Mammary epithelial cell (primary cell): ENCODE measurements at places on chromosomes 2 and 18.

- DNase-seq = no peak
These were observed 651 bp upstream of the STAM2 start for GRCh38 chr2:152176113-152176714.

GRCh38 chr2:180618570-180618969 lies 361.8 kb upstream of the UBE2E3 start:
- no peak for DNase-seq

- peak; percentile 37 for DNase-seq
These were observed 158.8 kb upstream of the CYRIA start for GRCh38 chr2:16824472-16824871.

GRCh38 chr2:217709478-217710210 lies 293.2 kb downstream of the TNS1 start:
- no peak for DNase-seq

DNA sequence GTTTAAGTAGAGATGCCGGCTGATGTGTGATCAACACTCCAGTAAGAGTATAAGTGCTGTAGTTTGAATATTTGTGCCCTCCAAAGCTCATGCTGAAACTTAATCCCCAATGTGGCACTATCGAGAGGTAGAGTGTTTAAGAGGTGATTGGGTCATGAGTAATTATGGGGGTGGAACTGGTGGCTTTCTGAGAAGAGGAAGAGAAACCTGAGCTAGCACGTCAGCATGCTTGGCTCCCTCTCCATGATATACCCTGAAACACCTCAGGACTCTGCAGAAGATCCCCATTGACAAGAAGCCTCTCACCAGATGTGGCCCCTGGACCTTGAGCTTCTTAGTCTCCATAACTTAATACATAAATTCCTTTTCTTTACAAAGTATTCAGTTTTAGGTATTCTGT lies 584.8 kb downstream of the TSN start:
- peak; percentile 38 for DNase-seq

DNA sequence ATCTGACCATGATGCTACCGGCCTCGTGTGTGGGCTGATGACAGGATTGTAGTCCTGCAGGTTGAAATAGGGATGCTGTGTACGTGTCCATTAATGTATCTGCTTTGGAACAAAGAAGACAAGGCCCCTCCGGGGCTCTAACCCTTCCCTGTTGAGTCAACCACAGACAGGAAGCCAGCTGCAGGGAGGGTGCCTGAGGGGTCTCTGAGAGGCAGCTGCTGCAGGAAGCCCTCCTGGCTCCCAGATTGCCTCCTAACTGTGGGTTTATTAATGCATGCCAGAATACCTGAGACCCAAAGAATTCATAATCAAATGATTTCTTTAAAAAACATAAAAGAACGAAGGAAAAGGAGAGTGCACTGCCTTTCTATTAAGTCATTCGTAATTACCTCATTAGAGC lies 140.4 kb downstream of the CELF4 start:
- DNase-seq = no peak

GRCh38 chr2:235672720-235673119 lies 178.9 kb downstream of the AGAP1 start:
- DNase-seq = no peak

- no peak for DNase-seq
These were observed 68.9 kb upstream of the RMDN2 start for GRCh38 chr2:37856101-37856751.

DNA sequence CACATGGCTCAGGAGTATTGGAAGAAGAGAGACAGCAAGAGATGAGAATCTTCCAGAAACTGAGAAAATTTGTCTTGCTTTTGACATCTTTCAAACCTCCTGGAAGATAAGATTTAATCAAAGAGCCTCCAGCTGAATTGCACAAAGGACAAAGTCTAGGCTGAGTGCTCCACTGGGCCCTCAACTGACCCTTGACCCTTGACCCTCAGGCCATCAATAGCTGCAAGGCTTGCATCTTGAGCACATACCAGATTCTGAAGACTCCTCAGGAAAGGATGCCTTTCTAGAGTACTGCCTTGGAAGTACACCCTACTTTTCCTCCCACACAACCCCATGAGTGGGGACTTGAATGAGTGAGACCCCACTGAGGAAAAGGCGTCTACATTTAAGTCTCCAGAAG lies 1125.5 kb downstream of the BCL11A start:
- DNase-seq = no peak

GRCh38 chr2:50401772-50402653 lies 629.9 kb downstream of the NRXN1 start:
- DNase-seq = peak; percentile 32

- DNase-seq = no peak
These were observed 90.4 kb downstream of the TFCP2L1 start for GRCh38 chr2:121194626-121195025.

GRCh38 chr2:37549598-37549997 lies 121.8 kb downstream of the CDC42EP3 start:
- no peak for DNase-seq

DNA sequence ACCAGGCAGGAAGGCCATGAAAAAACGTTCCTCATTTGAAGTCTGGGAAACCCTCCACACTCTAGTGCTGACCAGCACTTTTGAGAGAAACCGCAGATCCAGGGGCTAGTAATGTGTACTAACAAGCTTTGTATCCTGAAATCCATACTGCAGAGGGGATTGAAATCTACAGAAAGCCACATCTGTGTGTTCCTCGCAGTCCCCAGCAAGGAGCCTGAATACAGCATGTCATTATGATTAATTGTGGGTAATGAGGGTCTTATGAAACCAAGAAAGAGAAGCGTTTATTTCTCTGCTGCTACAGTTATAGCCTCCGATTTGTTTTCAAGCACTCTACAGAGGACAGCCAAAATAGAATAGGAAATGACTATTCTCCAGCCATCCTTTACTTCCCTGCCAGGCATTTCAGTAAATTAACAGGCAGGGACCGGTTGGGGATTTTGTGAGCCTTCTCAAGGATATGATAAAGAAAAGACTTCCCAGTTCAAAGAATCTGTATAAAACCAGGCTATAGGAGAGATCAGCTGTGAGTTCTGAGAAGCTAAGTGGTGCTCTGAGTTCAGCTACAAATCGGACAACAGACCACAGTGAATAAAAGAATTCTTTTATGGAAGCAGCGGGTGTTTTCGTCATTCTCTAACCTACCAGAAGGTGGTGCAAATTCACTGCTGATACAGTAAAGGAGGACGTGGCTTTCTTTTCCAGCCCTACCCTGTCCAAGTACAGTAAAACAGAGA lies 133.4 kb downstream of the INSIG2 start:
- DNase-seq = peak; percentile 59

DNA sequence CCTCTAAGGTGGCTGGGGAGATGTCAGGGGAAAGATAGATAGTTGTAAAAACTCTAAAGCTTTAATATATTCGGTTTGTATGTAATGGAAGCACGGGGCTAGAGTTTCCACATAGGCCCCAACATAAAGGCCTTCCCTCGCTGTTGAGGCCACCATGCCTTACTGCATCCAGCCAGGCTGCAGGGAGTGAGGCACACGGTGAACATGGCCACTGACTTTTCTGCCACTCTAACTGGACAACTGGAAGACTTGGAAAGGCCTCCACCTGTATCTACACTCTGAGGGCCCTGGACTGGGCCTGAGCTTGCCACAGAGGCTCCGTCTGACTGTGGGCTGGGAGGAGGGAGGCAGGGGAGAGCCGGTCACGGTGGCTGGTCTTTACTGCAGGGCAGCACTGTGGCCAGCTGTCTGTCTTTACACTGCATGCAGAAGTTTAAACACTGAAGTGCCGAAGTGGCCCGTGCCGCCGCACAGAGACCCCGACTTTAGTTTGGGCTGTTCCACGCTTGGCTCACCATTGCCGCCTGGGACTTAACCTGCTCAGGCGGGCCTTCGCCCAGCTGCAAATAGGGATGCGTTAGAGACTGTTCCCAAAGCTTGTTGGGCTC lies 66.7 kb downstream of the EMILIN2 start:
- no peak for DNase-seq

- no peak for DNase-seq
These were observed 25.9 kb downstream of the MRO start for GRCh38 chr18:50793641-50794565.

GRCh38 chr2:216842636-216843035 lies 17.2 kb downstream of the TNP1 start:
- DNase-seq = no peak

DNA sequence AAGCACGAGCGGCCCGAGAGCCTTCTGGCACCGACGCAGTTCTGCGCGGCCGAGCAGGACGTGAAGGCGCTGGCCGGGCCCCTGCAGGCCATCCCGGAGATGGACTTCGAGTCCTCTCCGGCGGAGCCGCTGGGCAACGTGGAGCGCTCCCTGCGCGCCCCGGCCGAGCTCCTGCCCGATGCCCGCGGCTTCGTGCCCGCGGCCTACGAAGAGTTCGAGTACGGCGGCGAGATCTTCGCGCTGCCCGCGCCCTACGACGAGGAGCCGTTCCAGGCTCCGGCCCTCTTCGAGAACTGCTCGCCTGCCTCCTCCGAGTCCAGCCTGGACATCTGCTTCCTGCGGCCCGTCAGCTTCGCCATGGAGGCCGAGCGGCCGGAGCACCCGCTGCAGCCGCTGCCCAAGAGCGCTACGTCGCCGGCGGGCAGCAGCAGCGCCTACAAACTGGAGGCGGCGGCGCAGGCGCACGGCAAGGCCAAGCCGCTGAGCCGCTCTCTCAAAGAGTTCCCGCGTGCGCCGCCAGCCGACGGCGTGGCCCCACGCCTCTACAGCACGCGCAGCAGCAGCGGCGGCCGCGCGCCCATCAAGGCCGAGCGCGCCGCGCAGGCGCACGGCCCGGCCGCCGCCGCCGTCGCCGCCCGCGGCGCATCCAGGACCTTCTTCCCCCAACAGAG lies 70.4 kb downstream of the ARHGEF33 start:
- DNase-seq = peak; percentile 76

DNA sequence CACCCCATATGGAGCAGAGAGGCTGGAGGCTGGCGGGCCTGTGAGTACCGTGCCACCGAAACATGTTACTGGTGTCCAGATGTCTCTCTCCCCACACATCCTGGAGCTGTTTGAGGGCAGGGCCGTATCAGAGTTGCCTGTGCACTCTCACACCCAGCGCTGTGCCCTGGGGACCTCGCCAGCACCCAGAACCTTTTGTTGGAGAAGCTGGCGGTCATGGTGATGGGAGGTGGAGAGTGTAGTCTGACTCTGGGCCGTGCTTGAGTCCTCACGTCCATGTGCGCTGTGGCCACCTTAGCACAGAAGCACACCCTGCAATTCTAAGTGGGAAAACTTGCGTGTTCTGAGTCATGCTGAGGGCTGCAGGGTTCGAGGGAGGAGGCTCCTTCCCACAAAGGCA lies 259.2 kb downstream of the NDUFA10 start:
- DNase-seq = no peak

GRCh38 chr2:98823196-98824170 lies 92.6 kb upstream of the MGAT4A start:
- peak; percentile 14 for DNase-seq

DNA sequence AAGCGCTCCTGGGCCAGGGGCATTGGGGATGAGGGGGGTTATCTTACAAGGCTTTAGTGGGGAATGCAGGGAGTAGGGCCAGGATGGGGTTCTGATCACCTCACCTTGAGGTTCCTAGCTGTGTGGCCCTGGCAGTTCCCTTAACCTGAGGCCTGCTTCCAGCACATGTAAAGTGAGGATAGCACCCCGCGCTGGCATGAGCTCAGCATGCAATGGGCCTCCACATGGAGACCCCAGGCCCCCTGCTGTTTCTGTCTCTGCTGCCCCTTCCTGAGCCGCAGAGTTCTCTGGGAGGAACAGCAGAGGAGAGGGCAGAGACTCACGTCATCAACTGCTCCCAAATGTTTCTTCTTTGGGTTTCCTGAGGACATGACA lies 8.6 kb upstream of the TEX51 start:
- DNase-seq = no peak

- DNase-seq = no peak
These were observed 121.1 kb upstream of the KLHL14 start for GRCh38 chr18:32893915-32894314.

DNA sequence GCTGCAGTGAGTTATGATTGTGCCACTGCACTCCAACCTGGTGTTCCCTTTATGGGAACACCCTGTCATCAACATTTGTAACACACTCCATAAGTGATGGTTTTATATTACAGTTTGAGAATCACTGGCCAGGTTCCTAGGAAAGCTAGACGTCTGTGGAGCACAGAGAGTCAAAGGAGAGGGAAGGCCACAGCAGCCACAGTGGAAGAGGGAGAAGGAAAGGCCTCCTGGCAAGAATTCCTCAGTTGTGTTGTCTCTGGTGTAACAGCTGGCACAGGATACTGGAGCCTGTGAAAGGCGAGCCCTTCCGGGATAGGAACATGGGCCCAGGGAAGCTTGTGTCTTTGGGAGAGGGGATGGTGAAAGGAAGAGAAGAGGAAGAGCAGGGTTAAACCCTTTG lies 360.5 kb upstream of the PIK3C3 start:
- no peak for DNase-seq
